ENCODE measurements at places on chromosomes 7 and 10.

GRCh38 chr10:120355425-120355824 is 101.6 kb upstream of the PLPP4 start:
- H3K4me3 ChIP-seq: no peak overlapping the region
- DNase-seq: no peak
- H3K27me3 ChIP-seq: no peaks in the 10 kb centered on the region
- no peak overlapping the region for H3K27ac ChIP-seq

GRCh38 chr10:61188691-61189090 is 244.7 kb upstream of the RHOBTB1 start:
- H3K4me1 ChIP-seq: no peaks in the 10 kb centered on the region
- H3K27me3 ChIP-seq: peaks cover 7% of the 10 kb centered on the region
- no peak overlapping the region for H3K27ac ChIP-seq
- peaks cover 5% of the 10 kb centered on the region for H3K36me3 ChIP-seq
- no peak overlapping the region for H3K4me3 ChIP-seq
- no peak for DNase-seq

DNA sequence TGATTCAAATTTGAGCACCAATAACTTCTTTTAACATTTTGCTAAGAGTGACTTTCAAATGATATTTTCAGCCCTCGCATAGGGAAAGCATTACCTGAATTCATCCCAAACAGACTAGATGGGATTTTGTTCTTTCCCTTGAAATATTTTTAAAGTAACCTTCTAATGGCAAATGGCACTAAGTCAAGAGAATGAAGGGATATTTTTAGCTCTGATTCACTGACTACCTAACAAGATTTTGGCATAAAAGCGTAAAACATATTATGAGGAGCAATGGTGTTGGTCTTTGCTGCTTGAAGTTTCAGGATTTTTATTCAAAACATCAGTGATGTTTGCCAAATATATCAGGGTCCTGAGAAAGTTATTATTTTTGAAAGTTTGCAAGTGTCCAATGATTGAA is 290.3 kb downstream of the CDK14 start:
- H3K27me3 ChIP-seq: no peaks in the 10 kb centered on the region
- no peak overlapping the region for H3K27ac ChIP-seq
- peaks cover 38% of the 10 kb centered on the region for H3K4me1 ChIP-seq
- no peak overlapping the region for H3K4me3 ChIP-seq

DNA sequence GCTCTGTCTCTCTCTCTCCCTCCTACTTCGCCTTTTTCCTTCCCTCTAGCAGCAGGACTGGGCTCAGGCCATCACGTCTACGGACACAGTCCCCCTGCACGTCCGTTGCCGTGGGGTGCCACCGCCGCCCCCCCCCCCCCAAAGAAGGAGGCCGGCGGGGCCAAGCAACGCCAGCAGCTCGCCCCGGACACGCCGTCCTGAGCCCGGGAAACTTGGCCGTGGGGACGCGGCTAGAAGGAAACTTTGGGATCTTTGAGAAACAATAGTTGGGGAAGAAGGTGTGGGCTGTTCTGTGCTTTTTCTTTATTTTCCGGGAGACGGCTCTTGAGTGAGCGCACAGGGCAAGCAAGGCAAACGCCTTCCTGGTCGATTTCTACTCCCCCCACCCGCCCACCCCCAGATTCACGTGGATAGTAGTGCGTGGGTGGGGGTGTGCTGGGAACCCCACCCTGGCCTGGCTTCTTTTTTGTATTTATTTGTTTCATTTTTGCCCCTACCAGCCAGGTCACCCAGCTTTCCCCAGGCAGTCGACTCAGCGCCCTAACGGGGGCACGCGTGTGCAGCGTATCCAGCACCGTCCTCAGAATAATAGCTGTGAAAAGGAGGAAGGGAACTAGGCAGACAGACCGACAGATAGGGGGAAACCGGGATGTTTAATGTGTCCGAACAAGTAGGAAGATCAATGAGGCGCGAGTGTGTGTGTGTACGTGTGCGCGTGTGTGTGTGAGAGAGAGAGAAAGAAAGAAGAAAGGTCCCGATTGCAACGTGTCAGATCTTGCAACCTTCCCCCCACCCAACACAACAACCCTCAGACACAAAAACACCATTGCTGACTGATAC is 1.4 kb downstream of the MXI1 start:
- H3K4me3 ChIP-seq: peak overlapping the region; percentile 90
- peaks cover 7% of the 10 kb centered on the region for H3K27me3 ChIP-seq
- no peak for DNase-seq
- peak overlapping the region; percentile 42 for H3K27ac ChIP-seq

DNA sequence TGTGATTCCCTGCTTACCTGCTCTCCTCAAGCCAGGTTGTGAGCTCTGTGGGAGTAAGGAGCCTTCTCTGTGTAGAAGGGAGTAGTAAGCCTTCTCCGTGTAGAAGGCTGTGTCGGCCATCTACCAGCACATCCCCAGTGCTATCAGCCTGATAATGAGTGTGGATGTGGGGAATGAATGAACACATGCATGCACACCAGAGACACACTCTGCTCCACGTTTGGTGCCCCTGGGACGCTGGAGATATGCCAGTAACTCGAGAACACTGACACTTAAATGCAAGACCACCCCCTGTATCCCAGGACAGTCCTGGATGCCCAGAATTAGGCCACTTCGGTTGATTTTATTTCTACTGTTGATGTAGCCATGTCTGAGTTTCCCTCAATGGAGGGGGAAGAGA is 21.1 kb upstream of the GPR26 start:
- no peaks in the 10 kb centered on the region for H3K4me1 ChIP-seq
- H3K27me3 ChIP-seq: peaks cover 16% of the 10 kb centered on the region
- H3K27ac ChIP-seq: no peak overlapping the region
- no peak for DNase-seq

- H3K27me3 ChIP-seq: no peaks in the 10 kb centered on the region
- H3K4me1 ChIP-seq: no peaks in the 10 kb centered on the region
- no peak for DNase-seq
- no peak overlapping the region for H3K27ac ChIP-seq
- no peak overlapping the region for H3K4me3 ChIP-seq
These were observed 1197.7 kb upstream of the LRRN3 start for GRCh38 chr7:109893231-109893630.

- no peak overlapping the region for H3K4me3 ChIP-seq
- H3K4me1 ChIP-seq: peaks cover 14% of the 10 kb centered on the region
- H3K36me3 ChIP-seq: peaks cover 13% of the 10 kb centered on the region
These were observed 72.3 kb downstream of the HIBADH start for GRCh38 chr7:27590416-27590815.

DNA sequence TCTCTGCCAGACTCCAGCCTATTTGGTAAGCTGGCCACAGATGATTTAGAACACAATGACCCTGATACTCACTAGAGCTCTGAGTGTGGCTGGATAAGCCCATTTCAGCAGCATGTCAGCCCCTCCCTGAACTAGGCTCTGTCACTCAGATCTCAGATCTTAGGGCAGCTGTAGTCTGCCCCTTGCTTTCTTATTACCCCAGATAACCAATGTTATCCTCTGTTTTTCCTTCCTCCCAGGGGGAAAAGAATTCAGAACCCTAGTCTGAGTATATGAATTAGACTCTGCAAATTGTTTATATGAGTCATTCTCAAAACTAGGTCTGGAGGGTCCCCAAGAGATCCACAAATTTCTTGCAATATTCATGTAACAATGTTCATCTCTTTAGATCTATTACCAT is 286.2 kb downstream of the KCNMA1 start:
- no peaks in the 10 kb centered on the region for H3K36me3 ChIP-seq
- no peak overlapping the region for H3K4me3 ChIP-seq
- no peak overlapping the region for H3K27ac ChIP-seq

GRCh38 chr10:122285506-122286444 is 14.7 kb downstream of the BTBD16 start:
- H3K4me3 ChIP-seq: no peak overlapping the region
- DNase-seq: no peak
- peaks cover 21% of the 10 kb centered on the region for H3K27me3 ChIP-seq

DNA sequence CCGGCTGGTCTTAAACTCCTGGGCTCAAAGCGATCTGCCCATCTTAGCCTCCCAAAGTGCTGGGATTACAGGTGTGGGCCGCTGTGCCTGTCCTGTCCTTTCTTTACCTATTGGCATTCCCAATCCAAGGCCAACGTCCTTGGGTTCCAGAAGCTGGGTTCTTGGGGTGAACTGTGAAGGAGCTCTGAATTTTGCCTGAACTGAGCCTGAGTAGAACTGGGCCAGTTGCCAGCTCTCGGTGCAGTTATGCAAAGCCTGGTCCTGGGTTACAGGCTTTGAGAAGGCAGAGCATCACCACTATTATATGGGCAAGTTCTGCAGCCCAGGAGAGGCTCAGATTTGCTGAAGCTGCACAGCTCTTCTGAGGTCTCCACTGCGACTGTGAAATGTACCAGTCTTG is 24.6 kb upstream of the SH2D4B start:
- peaks cover 35% of the 10 kb centered on the region for H3K36me3 ChIP-seq
- no peaks in the 10 kb centered on the region for H3K27me3 ChIP-seq
- peaks cover 5% of the 10 kb centered on the region for H3K4me1 ChIP-seq
- DNase-seq: no peak

DNA sequence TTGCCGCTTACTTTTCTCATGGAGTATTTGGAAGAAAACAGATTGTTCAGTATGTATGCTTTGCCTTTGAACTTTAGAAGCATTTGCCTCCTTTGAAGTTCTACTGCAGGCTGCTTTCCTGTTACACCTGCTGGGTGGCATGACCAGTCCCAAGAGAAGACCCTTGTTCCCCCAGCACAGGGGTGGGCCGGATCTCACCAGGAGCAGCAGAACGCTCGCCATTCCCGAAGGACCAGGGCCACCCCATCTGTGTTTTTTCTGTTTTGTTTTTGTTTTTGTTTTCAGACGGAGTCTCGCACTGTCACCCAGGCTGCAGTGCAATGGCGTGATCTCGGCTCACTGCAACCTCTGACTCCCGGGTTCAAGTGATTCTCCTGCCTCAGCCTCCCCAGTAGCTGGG is 493.6 kb downstream of the PTPRN2 start:
- no peak for DNase-seq
- no peaks in the 10 kb centered on the region for H3K4me1 ChIP-seq
- H3K36me3 ChIP-seq: peaks cover 2% of the 10 kb centered on the region
- H3K4me3 ChIP-seq: no peak overlapping the region
- H3K27ac ChIP-seq: no peak overlapping the region

Measured in memory B cell (primary cell).